ENCODE measurements at places on chromosomes 5 and 9. TPM values are rescaled to one million over a fixed set of nuclear protein-coding genes. Genes with fewer than 3 reads are reported as not detected.
A peak's percentile ranks its signal among the peaks of the same experiment; 100 is the strongest.

CNTNAP3 gene
- total RNA-seq: 14.8 TPM

PCDHA7 gene
- total RNA-seq: not detected

DNA sequence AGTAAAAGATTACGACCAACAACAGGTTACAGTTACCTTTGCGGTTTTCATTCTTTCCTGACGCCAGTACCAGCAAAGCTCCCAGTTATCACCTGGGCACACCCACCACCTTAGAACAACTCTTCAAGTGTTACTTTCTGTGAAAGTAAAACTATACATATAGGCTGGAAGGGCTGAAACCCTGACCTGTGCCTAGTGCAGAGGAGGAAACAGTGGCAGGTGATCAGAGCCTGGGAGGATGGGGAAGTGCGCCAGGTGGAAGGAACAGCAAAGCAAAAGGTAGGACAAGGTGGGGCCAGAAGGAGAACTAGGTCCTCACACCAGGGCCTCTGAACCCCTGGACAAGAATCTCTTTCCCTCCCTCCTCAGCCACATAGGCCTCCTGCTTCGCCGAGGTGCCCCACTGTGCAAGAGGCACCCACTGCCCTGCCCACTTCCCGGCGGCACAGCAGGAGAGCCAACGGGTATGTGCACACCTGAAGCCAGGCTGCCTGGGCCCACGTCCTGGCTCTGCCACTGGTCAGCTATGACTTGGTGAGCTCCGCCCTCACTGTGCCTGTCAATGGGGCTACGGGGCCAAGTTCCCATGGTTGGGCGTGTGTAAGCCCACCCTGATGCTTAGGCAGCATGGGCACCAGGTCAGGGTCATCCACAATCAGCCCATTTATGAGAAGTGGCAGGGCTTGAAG, 26.9 kb downstream of the BICD2 start:
- no peak for DNase-seq

DNA sequence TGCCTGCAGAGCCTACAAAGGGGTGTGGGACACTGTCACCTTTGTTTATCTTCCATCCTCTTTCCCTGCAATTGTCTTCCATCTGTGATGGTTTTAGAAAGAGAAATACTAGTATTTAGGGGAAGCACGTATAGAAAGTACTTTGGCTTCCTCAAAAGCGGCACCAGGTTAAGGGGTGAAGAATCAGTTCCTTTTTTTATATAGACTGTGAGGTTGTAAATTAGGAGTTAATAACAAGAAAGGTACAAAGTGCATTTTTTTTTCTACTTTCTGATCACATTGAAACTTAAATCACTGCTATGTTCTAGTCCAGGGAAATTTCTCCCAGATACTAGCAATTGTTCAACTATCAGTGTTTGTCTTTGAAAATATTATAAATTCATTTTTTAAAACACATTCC, 219.3 kb downstream of the CEMIP2 start:
- no peak for DNase-seq

PCDHAC2 gene
- 3.2 TPM for total RNA-seq

DNA sequence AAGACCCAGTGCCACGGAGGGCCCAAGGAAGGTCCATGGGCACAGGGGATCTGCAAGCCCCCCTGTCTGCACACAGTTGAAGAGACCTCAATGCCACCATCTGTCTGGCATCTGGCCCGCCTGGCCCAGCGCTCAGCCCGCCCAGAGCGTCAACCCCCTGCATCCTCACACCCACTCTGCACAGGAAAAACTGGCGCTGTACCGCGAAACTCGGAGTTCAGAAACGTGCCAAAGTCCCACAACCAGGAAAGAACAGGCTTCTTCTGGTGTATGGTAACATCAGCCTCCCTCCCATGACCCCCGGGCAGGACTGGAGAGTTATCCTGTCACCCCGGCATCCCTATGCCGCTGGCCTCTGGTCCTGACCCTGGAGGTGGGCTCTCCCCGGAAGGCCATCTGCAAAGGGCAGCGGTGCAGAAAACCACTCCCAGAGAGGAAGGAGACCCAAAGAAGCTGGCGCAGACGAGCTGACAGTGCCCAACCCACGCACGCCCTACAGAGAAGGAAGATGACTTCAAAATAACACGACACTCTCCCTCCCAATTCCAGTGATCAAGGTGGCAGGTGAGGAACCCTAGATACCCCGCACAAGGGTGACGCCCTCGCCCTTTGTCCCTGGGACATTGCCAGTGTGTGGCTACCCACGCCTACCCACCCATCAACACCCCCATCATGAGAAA, 18.9 kb downstream of the VAV2 start:
- DNase-seq: no peak

DNA sequence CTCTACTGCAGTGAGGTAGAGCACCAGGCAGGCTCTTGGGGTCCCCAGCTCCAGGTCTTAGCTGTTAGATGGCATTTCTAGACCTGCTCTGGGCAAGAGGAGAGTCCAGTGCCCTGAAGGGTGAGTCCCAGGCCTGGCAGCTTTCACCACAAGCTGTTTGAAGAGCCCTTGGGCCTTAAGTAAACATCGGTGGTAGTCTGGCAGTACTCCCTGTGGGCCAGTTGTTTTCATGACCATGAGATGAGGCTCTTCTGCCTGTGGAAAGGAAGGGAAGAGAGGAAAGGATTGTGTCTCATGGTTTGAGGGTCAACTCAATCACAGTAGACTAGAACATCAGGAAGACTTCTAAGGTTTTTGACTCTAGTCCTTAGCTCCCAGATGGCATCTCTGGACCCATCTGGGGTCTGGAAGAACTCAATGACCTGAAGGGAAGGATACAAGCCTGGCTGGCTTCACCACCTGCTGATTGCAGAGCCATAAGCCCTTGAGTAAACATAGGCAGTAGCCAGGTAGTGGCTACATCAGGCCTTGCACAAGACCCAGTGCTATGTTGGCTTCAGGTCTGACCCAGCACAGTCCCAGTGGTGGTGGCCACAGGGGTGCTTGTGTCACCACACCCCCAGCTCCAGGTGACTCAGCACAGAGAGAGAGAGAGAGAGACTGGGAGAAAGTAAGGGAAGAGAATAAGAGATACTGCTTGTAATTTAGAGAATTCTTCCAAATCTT, 114.3 kb upstream of the PCSK5 start:
- no peak for DNase-seq

ALAD gene
- 14.0 TPM for total RNA-seq

- peak; percentile 35 for DNase-seq
These were observed 142.9 kb downstream of the SLCO4C1 start for GRCh38 chr5:102153003-102153759.

GRCh38 chr5:864492-865167, 13.8 kb upstream of the ZDHHC11 start:
- no peak for DNase-seq
